ENCODE measurements at places on chromosomes 1 and 21.

DNA sequence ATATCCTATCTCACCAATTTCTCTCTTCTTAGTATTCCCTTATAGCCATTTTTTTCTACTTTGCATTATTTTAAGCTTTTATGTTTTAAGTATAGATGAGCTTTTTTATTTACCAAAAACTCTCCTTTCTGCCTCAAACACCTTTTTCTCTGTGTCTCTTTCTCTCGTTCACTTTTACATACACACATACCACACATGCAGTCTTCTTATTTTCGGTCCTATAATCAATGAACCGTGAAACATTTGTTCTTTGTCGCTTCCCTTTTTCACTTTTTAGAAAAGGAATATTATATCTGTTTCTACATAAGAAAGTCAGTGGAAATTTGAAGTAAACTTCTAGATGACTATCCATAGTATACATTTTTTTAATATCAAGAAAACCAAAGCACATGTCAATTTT, 183.2 kb downstream of the MRPL39 start:
- no peak for DNase-seq

GRCh38 chr1:47793563-47793962, 203.6 kb downstream of the TRABD2B start:
- DNase-seq = no peak

DNA sequence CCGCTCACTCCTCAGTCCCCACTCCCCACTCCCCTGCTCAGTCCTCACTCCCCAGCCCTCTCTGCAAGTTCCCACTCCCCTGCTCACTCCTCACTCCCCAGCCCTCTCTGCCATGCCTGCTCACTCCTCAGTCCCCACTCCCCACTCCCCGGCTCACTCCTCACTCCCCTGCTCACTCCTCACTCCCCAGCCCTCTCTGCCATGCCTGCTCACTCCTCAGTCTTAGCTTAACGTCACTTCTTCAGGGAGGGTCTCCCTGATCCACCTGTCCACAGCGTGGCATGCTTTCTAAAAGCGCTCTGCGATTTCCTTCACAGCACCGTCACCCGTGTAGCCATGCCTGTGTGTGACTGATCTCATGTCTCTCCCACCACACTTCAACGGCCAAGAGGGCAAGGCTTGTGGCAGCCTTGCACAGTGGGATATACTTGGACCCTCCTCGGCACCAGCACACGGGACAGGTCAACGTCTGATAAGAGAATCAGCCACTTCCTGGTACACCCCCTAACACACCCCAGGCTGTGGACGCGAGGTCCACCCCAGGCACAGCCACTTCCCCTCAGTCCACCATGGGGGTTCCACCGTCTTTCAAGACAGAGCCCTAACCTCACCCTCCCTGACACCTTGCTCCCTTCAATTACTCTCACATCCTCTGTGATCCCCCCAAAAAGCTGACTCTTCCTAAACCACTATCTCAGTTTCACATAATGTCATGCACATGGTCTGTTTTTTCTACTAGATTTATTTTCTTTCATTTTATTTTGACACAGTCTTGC, 14.0 kb downstream of the PRDM15 start:
- DNase-seq = no peak

DNA sequence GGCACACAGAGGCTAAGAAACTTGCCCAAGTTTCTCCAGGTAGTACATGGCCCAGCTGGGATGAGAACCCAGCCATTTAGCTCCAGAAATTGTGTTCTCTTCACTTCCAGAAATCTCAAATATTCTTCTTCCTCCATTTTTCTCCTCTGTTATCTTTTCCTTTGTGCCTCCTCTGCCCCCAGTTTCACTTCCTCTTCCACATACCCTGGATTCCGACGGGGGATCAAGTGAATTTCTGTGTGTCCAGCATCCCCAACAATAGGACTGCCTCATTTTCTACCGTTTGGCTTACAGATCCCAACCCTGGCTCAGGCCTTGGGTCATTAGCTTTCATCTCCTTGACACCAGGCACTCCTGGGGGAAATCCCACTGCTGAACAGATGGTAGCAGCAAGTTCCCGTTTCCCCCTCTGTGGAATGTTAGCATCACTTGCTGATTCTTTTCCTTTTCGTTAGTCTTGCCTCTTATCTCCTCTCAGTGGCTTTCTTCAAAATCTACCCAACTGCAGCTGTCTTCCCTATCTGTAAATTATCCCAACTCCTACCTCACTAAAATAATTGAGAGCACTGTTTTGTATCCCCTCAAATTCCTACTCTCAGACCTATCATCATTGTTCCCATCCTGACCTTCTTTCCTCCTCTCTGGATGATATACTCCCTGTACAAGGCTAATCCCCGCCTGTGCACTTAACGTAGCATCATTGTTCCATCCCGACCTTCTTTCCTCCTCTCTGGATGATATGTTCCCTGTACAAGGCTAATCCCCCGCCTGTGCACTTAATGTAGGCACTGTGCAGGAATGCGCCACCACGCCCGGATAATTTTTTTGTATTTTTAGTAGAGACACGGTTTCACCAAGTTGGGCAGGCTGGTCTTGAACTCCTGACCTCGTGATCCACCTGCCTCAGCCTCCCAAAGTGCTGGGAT, 36.5 kb downstream of the SCCPDH start:
- DNase-seq = no peak

- no peak for DNase-seq
Measured at GRCh38 chr21:44513389-44514217, 26.4 kb downstream of the KRTAP10-1 start.

DNA sequence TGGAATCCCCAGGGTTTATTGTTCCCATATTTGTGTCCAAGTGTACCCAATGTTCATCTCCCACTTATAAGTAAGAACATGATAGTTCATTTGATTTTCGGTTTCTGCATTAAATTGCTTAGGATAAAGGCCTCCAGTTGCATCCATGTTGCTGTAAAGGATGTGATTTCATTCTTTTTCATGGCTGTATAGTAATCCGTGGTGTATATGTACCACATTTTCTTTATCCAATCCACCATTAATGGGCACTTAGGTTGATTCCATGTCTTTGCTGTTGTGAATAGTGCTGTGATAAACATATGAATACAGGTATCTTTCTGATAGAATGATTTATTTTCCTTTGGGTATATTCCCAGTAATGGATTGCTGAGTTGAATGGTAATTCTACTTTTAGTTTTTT, 20.0 kb upstream of the BATF3 start:
- no peak for DNase-seq

DNA sequence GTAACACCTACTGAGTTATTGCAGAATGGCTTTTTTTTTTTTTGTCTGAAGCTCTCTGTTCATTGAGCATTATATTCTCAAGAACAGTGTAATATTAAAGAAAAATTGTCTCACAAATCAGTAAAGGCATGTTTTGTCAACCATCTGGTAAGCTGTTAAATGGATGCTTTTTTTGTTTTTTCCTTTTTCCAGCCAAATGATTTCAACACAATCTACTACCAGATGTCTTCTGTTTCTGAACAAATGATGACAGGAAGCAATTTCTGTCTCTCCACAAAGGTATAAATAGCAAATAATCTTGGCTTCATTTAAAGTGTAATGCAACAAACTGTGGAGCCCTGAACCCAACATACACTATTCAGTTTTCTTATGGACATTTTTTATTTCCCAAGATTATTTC, 78.6 kb upstream of the RGS2 start:
- no peak for DNase-seq

- DNase-seq = no peak
Measured at GRCh38 chr1:218339267-218339831, 5.8 kb upstream of the TGFB2 start.

DNA sequence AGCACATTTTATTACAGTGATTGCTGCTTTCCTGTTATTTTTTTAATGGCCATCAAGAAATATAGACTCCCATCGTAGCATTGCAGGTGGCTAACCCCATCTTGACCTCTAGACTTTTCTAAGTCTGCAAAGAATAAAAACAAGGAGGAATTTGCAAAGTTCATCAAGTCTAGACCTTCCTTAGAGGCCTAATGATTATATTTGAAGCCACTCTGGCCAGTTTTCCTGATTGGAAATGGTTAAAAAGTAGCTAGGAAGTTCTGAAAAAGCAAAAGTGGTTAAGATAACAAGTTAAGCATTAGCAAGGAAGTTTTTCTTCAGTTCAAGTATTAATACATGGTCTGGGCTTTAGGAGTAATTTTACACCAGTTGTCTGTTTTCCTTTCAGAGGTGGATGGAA, 16.7 kb upstream of the KCNJ15 start:
- no peak for DNase-seq

DNA sequence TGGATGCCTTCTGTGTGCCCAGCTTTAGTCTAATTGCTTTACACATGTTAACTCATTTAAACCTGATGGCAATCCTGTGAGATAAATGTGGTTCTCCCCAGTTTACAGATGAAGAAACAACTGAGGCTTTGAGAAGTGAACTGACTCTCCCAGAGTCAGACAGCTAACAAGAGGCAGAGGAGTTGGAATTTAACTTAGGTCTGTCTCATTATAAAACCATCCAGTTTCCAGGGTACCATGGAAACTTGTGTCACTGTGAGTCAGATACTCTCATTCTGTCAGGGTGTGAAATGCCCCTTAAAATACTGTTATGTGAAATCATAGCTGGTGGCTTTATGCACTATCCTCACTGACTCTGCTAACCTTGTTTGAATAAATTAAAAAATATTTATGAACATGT, 206.6 kb downstream of the PBX1 start:
- DNase-seq = no peak

DNA sequence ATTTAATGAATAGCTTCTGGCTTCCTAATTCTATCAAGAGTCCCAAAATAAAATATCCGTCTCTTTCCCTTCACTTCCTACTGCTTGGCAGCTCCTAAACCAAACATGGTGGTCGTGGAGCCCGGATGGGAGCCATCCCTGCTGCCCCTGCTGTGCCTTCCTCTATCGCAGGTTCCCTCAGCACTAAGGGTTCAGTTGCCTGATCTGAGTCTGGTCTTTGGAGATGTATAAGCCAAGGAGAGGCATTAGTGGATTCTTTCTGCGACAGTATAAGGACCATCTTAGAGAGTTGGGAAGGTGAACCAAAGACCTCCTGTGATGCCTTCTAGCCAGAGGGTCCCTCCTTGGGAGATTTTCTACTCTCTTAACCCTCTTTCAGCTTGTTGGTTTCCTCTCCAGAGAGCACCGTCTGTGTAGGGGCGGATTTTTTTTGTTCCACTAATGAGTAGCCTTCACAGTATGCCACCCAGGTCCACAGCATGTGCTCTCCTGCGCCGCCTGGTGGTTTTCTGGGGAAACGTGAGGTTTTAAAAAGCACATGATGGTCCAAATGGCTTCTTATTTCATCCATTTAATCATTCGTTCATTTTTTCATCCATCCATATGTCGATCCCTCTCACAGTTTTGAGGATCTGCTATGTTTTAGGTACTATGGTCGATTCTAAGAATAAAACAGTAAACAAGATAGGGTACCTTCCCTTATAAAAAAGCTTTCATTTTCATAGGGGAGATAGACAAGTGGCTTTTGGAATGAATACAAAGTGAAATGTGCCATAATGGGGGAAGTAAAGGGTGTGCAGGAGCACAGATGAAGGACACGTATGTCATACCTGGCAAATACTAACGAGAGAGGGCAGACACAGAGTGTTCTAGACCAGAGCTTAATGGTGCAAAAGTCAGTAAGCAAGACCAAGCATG, 71.0 kb downstream of the NFASC start:
- peak; percentile 1 for DNase-seq

DNA sequence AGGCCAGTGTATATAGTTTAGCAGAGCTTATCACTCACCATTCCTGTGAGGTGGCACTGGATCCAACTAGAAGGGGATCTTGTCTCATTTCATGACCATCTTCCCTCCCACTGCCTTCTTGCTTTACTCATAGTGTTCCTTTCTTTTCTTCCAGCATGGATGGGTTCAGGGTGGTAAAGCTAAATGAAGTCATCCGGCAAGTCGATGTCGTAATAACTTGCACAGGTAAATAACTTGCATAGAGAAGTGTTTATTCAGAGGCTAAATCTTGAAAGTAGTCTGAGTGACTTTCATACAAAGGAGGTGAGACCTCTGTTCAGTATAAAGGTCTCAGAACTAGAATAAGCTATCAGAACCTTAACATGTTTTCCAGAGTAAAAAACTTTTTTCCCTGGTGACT, 16.6 kb upstream of the STRIP1 start:
- no peak for DNase-seq

- DNase-seq = no peak
Measured at GRCh38 chr1:209883341-209883971, 54.6 kb upstream of the SYT14 start.

GRCh38 chr21:43355925-43356289, 71.0 kb downstream of the SIK1 start:
- no peak for DNase-seq

- DNase-seq = no peak
Measured at GRCh38 chr1:219958875-219959417, 30.6 kb upstream of the SLC30A10 start.

DNA sequence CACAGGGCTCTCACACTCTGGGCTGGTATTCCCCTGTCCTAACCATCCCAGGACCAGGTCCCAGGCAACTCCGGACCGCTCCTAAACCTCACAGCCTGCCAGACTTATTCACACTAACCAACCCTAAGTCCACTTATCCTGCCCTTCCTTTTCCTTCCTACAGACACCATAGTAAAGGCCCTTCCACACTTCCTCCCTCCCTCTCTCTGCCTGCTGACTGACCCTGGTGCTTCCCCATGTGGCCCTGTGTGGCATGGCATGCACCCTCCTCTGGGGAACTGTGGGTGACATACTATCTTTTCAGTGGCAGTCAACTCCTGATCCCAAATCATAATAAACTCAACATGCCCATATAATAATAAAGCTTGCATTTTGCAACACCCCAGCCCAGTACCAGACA, 155.1 kb upstream of the DNAH14 start:
- no peak for DNase-seq

- no peak for DNase-seq
Measured at GRCh38 chr1:193229136-193229535, 42.7 kb upstream of the B3GALT2 start.

- no peak for DNase-seq
Measured at GRCh38 chr1:61280452-61280851, 198.1 kb downstream of the NFIA start.

- no peak for DNase-seq
Measured at GRCh38 chr1:55039342-55040082, at the start of gene PCSK9. PCSK9 (plus strand) TSS chr1:55039548; CDS start chr1:55039838, 290 bp downstream.

DNA sequence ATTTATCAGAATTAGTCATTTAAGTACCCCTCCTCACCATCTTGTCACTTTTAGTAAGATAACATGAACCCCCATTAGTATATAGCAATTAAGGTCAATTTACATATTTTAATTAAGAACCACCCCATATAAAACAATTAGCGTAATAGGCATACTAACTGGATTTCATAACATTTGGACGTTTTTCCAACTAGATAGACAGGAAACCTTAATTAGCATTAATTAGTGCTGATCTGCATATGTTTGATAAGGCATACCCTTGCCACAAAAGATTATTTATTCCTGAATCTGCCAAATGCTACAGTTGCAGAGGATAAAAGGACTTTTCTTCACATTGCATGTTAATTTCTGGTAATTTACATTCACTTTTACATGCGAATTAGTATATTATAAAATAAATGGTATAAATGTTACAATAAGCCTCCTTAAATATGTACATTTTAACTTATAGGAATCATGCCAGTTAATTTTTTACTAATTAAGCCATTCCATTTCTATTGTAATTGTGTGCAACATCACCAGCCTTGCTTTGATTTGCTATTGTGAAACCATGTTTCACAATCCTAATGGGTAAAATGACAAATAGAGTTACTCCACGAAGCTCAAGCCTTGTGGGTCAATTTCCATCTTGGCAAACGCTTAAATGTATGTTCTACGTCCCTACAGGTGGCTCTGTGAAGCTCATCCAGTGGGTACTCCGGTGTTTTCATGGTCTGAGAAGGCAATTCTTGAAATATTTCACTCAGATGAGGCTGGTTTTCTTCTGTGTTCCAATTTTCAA, 469.6 kb downstream of the DPYD start:
- DNase-seq = no peak
